H9 (cell line): ENCODE measurements at places on chromosomes 7 and 10. TPM values are rescaled to one million over a fixed set of nuclear protein-coding genes. Genes with fewer than 3 reads are reported as not detected.
A peak's percentile ranks its signal among the peaks of the same experiment; 100 is the strongest.

DNA sequence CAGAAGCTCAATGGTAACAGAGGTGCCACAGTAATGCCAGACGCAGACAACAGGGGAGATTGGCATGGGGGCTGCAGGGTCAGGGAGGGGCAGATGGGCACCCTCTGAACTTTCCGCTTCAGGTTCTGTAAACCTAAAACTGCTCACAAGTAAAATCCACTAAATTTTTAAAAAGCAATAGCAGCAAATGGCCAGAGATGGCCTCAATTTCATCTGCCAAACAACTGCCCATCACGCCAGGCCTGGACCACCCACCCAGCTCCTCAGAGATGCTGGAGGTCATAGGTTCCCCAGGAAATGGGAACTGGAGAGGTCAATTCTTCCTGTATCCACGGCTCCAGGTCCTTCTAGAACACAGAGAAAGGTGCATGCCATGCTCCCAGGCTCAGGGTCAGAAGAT lies 76.1 kb downstream of the PRKAG2 start:
- no peak overlapping the region for H3K27ac ChIP-seq
- DNase-seq, result no peak
- no peaks in the 10 kb centered on the region for H3K36me3 ChIP-seq
- no peaks in the 10 kb centered on the region for H3K27me3 ChIP-seq

- H3K27ac ChIP-seq, result no peak overlapping the region
- DNase-seq, result no peak
- no peaks in the 10 kb centered on the region for H3K4me1 ChIP-seq
- no peaks in the 10 kb centered on the region for H3K36me3 ChIP-seq
- no peaks in the 10 kb centered on the region; the same call in 1 of the 2 replicates for H3K27me3 ChIP-seq
- no peak overlapping the region for H3K4me3 ChIP-seq
Measured at GRCh38 chr10:52615756-52616394, 156.7 kb downstream of the MBL2 start.

DNA sequence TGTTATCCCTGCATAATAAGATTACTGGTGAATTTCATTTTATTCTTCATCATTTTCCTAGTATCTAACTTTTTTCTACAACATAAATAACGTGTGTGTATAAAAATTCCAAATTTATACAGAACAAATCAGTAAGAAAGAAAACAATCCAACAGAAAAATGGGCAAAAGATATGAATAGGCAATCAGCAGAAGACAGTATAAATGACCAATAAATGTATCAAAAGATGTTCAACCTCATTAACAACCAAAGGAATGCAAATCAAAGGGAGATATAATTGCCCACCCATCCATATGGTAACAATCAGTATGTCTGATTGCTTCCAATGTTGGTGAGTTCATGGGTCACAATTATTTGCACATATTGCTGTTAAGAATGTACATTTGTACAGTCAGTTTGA lies 13.5 kb downstream of the ERLIN1 start:
- no peaks in the 10 kb centered on the region for H3K4me1 ChIP-seq
- H3K27me3 ChIP-seq, result no peaks in the 10 kb centered on the region
- H3K4me3 ChIP-seq, result no peak overlapping the region
- H3K27ac ChIP-seq, result no peak overlapping the region

DNA sequence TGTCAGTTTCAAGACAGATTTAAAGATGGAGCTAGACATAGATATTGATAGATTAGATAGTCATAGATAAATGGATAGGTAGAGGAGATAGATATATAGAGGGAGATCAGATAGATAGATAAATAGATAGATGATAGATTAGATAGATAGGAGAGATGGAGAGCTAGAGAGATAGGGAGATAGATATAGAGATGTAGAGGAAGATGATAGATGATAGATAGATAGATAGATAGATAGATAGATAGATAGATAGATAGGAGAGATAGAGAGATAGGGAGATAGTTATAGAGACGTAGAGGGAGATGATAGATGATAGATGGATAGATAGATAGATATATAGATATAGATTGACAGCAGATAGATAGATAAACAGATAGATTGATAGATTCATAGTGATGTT lies 1038.8 kb upstream of the AUTS2 start:
- DNase-seq, result no peak
- H3K36me3 ChIP-seq, result no peaks in the 10 kb centered on the region
- H3K27me3 ChIP-seq, result no peaks in the 10 kb centered on the region
- H3K4me3 ChIP-seq, result no peak overlapping the region
- H3K27ac ChIP-seq, result no peak overlapping the region

GRCh38 chr10:22704471-22704911 lies 9.9 kb downstream of the PIP4K2A start:
- peaks cover 11% of the 10 kb centered on the region for H3K36me3 ChIP-seq
- peaks cover 12% of the 10 kb centered on the region; the same call in 1 of the 2 replicates for H3K4me1 ChIP-seq
- H3K4me3 ChIP-seq, result no peak overlapping the region

GRCh38 chr10:70176441-70176840 lies 6.1 kb upstream of the SAR1A start:
- no peak overlapping the region for H3K27ac ChIP-seq
- no peaks in the 10 kb centered on the region for H3K4me1 ChIP-seq
- H3K4me3 ChIP-seq, result no peak overlapping the region
- no peak for DNase-seq
- no peaks in the 10 kb centered on the region; the same call in 2 of the 3 replicates for H3K36me3 ChIP-seq
- H3K27me3 ChIP-seq, result no peaks in the 10 kb centered on the region

GRCh38 chr7:75536940-75537538 lies 44.9 kb downstream of the SPDYE5 start:
- no peak overlapping the region for H3K27ac ChIP-seq
- peaks cover 78% of the 10 kb centered on the region for H3K36me3 ChIP-seq
- no peak overlapping the region for H3K4me3 ChIP-seq

DNA sequence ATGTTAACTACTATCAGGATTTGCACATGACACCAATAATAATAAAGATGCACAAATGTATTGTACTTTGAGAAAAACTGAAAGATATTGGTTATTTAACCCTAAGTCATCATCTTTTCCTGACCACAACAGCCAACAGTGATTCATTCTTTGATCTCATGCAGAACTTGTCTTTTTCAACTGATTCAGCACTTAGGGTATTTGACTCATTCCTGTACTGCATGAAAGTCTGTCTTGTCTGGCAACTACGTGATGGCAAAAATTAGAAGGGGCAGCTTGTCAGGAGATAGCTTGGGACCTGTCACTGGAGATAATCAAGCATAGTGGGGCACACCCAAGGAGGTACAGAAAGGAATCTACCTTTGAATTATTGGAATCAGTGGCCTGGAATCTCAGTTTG lies 77.8 kb upstream of the LRRC17 start:
- H3K27me3 ChIP-seq, result no peaks in the 10 kb centered on the region

DNA sequence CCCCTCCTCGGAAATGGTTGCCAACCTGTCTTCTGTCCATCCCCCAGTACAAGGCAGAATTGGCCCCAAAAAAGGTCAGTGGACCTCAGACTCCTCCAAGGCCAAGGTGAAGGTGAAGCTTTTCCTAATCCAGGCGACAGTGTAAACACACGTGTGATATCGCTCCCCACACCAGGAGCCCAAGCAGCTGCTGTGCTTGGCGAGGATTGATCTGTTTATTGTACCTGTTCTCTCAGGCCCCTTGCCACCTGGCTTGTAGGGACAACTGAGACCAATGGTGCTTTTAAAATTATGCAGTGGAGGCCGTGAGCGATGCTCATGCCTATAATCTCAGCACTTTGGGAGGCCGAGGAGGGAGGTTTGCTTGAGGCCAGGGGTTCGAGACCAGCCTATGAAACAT lies 66.1 kb upstream of the GTF2IRD1 start:
- DNase-seq, result no peak
- no peak overlapping the region for H3K4me3 ChIP-seq
- H3K27ac ChIP-seq, result no peak overlapping the region
- H3K27me3 ChIP-seq, result no peaks in the 10 kb centered on the region
- H3K4me1 ChIP-seq, result no peaks in the 10 kb centered on the region

DNA sequence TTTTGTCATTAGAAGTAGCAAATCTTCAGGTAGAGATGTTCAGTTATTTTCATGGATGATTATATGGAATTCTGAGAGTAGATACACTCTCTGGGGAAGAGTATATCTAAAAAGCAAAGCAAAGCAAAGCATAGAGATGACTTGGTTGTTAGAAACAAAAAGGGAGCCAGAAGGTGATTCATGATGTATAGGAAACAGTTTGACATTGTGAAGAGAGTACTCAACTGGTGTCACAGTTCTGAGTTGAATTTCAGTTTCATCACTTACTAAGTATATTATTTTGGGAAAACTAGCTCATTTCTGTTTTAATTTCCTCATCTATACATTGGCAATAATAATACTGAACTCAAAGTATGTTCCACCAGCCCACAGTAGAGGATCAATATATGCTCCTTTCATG lies 86.8 kb downstream of the SEMA3C start:
- DNase-seq, result no peak
- no peaks in the 10 kb centered on the region for H3K36me3 ChIP-seq
- no peak overlapping the region for H3K4me3 ChIP-seq
- H3K27ac ChIP-seq, result no peak overlapping the region

GRCh38 chr10:89245802-89246201 lies 5.8 kb downstream of the LIPA start:
- no peaks in the 10 kb centered on the region for H3K36me3 ChIP-seq
- no peak overlapping the region for H3K4me3 ChIP-seq
- no peak overlapping the region for H3K27ac ChIP-seq
- no peaks in the 10 kb centered on the region for H3K27me3 ChIP-seq
- no peak for DNase-seq

- no peak overlapping the region for H3K27ac ChIP-seq
- no peaks in the 10 kb centered on the region for H3K4me1 ChIP-seq
- no peaks in the 10 kb centered on the region for H3K27me3 ChIP-seq
- no peak for DNase-seq
- H3K4me3 ChIP-seq, result no peak overlapping the region
Measured at GRCh38 chr7:30474893-30475292, 3.7 kb downstream of the NOD1 start.

DNA sequence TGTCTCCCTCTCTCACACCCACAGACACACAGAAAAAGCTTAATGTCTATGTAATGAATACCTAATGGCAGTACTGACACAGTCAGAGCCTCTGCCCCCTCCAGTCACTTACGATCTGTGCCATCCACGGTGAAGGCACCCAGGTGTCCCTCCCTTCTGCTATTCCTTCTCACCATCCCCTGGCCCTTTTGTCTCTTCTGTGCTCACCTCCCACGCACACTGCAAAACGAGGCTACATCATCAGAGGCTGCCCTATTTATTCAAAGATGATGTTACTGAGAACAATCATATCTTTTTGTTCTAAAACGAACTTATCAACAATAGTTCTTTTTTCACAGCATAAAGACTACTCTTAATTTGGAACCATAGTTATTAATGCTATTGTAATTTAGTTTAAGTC lies 246.9 kb upstream of the MKLN1 start:
- no peak for DNase-seq
- no peaks in the 10 kb centered on the region for H3K27me3 ChIP-seq
- H3K4me3 ChIP-seq, result no peak overlapping the region
- no peak overlapping the region for H3K27ac ChIP-seq
- peaks cover 7% of the 10 kb centered on the region; the same call in 2 of the 3 replicates for H3K36me3 ChIP-seq

- no peaks in the 10 kb centered on the region for H3K4me1 ChIP-seq
- H3K27me3 ChIP-seq, result no peaks in the 10 kb centered on the region
- H3K27ac ChIP-seq, result no peak overlapping the region
- peak; percentile 18 for DNase-seq
- H3K4me3 ChIP-seq, result no peak overlapping the region
Measured at GRCh38 chr10:470339-471003, 219.0 kb downstream of the DIP2C start.

- H3K4me3 ChIP-seq, result no peak overlapping the region
- no peak overlapping the region for H3K27ac ChIP-seq
- DNase-seq, result no peak
Measured at GRCh38 chr10:63591600-63592379, 70.6 kb downstream of the REEP3 start.

DNA sequence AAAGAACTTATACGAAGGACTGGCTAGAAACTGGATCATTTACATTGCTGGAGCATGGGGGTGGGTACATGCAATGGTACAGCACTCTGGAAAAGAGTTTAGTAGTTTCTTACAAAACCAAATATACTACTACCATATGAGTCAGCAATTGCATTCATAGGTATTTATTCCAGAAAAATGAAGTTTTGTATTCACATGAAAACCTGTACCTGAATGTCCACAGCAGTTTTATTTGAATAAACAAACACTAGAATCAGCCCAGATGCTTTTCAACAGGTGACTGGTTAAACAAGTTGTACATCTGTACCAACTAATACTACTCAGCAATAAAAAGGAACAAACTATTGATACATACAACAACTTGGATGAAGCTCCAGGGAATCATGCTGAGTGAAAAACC lies 3.4 kb downstream of the SCIN start:
- H3K27ac ChIP-seq, result no peak overlapping the region
- DNase-seq, result no peak
- H3K27me3 ChIP-seq, result peaks cover 17% of the 10 kb centered on the region; the same call in 1 of the 2 replicates
- H3K36me3 ChIP-seq, result no peaks in the 10 kb centered on the region
- no peak overlapping the region for H3K4me3 ChIP-seq

GRCh38 chr7:106064771-106065574 lies 47.1 kb downstream of the SYPL1 start:
- H3K27me3 ChIP-seq, result no peaks in the 10 kb centered on the region
- no peak overlapping the region for H3K4me3 ChIP-seq
- peaks cover 7% of the 10 kb centered on the region for H3K36me3 ChIP-seq
- DNase-seq, result peak; percentile 62
- no peak overlapping the region for H3K27ac ChIP-seq
- no peaks in the 10 kb centered on the region for H3K4me1 ChIP-seq

DNA sequence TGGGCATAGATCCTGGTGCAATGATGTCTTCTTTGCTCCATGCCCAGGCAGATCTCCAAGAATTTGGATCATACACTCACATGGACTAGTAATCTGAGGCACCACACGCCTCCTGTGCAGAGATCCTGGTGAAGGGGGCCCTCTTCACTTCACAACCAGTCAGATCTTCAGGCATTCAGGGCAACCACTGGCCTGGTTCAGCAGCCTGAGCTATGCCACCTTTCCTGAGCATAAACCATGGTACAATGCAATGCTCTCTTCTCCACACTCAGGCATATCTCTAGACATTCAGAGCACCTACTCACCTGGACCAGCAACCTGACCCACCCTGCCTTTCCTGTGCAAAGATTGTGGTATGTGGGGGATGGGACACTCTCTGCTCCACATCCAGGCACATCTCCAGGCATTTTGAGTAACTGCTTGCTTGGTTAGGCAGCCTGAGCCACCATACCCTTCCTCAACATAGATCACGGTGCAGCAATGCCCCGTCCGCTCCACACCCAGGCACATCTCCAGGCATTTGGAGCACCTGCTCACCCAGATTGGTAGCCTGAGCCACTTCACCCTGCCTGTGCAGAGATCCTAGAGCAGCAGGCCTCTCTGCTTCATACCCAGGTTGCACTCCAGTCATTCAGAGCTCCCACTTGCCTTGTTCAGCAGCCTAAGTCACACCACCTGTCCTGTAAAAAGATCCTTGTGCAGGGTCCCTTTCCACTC lies 532.2 kb upstream of the STEAP1 start:
- H3K4me3 ChIP-seq, result no peak overlapping the region
- H3K27ac ChIP-seq, result no peak overlapping the region
- no peaks in the 10 kb centered on the region for H3K4me1 ChIP-seq
- 0 out of 2 replicates have a peak, but pooled peaks cover 6% of the 10 kb centered on the region for H3K36me3 ChIP-seq

GRCh38 chr7:50863053-50863452 lies 80.4 kb upstream of the GRB10 start:
- no peaks in the 10 kb centered on the region for H3K27me3 ChIP-seq
- peaks cover 6% of the 10 kb centered on the region; the same call in 1 of the 3 replicates for H3K36me3 ChIP-seq
- DNase-seq, result no peak

PNLIPRP2 gene
- 0.24 and 0.26 TPM in 2 replicates for total RNA-seq
